Aorta (tissue), 5 donors: ENCODE measurements at places on chromosomes 2 and 18. TPM values are rescaled to one million over a fixed set of nuclear protein-coding genes. Genes with fewer than 3 reads are reported as not detected.

GRCh38 chr18:55912071-55912470, 324.1 kb upstream of the TCF4 start:
- no peaks in the 10 kb centered on the region for H3K36me3 ChIP-seq
- no peak for DNase-seq
- H3K27ac ChIP-seq, result no peak overlapping the region
- H3K4me1 ChIP-seq, result no peaks in the 10 kb centered on the region

DNA sequence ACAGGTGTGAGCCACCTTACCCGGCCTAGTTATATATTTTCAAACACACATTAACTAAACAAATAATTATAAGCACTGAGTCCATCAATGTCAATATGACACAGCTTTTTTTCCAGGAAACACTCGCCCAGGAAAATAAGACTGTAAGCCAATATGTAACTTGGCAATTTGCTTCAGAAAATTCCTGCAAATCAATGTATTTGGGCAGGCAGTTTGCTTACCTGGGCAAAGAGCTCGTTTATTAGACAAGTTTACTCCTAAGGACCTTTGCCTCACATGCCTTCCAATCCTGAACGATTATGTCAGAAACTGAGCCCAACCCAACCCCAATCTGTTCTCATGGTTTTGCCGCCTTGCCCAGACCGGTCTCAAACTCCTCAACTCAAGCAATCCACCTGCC, 34.7 kb upstream of the NDUFV2 start:
- DNase-seq, result no peak
- no peak overlapping the region for H3K27ac ChIP-seq
- no peaks in the 10 kb centered on the region for H3K36me3 ChIP-seq
- no peaks in the 10 kb centered on the region for H3K27me3 ChIP-seq
- H3K4me1 ChIP-seq, result no peaks in the 10 kb centered on the region

The ALPP gene
- total RNA-seq, result not detected

The RAPGEF4 gene
- total RNA-seq, result 6.7 TPM

DNA sequence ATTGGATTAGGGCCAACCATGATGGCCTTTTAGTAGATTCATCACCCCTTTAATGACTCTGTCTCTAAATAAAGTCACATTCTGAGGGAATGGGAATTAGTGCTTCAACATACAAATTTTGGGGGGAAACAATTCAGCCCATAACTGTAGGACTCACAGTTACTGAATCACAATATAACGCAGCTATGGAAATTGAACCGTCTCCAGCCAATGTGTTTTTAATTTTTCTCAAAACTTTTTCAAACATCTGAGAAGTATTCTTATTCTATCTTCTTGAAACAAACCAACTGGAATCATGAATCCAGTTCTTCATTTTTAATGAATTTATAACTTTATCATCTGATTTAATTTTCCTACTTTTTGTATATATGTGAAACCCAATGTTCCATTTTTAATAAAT, 373.1 kb upstream of the SYT4 start:
- H3K4me3 ChIP-seq, result no peak overlapping the region
- H3K27me3 ChIP-seq, result no peaks in the 10 kb centered on the region
- no peak overlapping the region for H3K27ac ChIP-seq
- no peaks in the 10 kb centered on the region for H3K36me3 ChIP-seq

DNA sequence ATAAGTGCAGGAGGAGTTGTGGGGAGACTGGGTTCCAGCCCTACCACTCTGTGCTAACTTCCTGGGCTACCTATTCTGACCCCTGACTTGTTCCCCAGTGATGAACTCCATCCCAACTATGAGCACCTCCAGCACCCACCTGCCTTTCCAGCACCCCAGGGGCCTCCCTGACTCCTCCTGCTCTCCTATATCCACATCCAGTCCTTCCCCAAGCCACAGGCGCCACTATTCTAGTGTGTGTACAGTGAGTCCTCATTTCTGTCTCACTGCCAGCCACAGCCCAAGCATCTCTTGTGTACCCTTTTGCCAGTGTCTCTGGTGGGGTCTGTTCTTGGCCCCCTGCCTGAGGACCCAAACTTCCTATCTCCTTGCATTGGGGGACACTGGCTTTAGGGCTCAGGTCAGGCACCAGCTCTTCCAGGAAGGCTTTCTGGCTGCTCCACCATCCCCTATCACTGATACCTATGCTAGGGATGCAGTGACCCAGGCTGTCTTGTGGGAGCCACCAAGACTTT, 145.2 kb downstream of the INHBB start:
- no peaks in the 10 kb centered on the region for H3K4me1 ChIP-seq
- DNase-seq, result peak; percentile 55
- H3K27ac ChIP-seq, result no peak overlapping the region
- no peaks in the 10 kb centered on the region for H3K36me3 ChIP-seq
- no peak overlapping the region for H3K4me3 ChIP-seq

The CAPN13 gene
- total RNA-seq, result not detected

The LOXL3 gene
- 18.9 TPM for total RNA-seq

The POTEC gene
- not detected for total RNA-seq

GRCh38 chr2:176745543-176746200, 466.9 kb upstream of the HNRNPA3 start:
- no peaks in the 10 kb centered on the region for H3K36me3 ChIP-seq
- H3K27ac ChIP-seq, result no peak overlapping the region
- H3K27me3 ChIP-seq, result no peaks in the 10 kb centered on the region
- H3K4me3 ChIP-seq, result no peak overlapping the region
- no peak for DNase-seq
